ENCODE measurements at places on chromosomes 6 and 20.

DNA sequence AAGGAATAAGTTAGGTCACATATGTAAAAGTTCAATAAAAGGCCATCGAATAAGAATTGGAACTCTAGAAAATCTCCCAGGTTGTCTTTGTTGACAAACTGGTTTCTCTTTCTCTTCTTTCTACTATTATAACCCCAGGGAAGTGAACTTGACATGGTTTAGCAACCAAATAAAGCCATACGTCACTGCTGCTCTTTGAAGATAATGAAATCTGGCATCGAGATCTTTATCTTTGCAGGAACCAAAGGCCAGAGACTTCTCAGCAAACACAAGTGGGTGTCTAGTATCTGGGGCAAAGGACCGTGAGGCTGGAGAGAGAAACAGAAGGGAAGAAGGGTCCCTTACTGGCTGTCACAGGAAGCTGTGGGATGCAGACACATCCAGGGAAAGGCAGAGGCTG is 286.7 kb upstream of the CDYL start:
- no peak for DNase-seq

DNA sequence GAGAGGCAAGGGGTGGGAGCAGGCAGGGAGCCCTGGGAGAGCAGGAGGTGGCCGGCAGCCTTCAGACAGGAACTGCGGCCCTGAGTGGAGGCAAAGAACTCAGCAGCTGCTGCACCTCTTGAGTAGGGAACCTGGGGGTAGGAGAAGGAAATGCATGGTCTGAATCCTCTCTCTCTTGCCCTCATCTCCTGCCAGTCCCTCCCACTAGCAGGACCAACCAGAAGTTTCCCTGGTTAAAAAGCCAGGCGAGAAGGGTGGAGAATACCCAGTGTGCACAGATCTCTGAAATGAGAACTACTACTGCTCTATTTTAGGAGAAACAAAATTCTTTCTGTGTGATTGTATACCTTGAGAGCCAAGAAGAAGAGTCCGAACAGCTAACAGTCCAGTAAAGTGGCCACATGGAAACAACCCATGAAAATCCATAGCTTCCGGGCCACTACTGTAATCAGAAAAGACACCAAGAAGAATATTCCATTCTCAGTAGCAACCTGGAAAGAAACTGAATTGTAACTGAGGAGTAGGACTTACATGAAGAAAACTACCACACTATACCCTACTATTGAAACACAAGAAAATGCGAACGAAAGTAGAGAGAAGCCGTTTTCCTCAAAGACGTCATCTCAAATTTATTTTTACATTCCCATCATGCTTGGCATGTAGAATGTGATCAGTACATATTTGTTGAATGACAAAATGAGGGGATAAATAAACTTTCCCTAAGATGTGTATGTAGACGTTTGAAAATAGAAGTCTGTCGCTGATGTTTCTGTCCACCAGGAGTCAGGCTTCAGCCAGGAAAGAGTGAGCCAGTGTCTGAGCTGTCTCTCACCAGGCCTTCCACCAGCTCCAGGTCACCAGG is 25.6 kb downstream of the WRNIP1 start:
- DNase-seq: peak; percentile 8

DNA sequence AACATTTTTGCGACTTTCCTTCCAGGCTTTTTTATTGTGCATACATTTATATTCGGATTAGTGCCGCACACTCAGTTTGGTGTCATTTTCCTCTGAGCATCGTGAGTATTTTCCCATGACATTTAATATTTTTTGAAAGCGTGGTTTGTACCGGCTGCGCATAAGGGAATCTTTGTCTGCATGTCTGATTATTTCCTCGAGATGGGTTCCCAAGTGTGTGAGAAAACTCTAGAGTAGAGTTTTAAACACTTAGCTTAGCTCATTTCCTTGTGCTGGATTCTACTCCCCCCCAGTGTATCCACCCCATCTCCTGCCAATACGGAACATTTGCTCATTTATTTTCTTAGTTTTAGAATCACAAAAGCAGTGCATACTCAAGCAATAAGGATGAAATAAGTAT is 94.3 kb downstream of the CDC5L start:
- DNase-seq: no peak

GRCh38 chr6:33772082-33772830 is 16.7 kb downstream of the LEMD2 start:
- no peak for DNase-seq

DNA sequence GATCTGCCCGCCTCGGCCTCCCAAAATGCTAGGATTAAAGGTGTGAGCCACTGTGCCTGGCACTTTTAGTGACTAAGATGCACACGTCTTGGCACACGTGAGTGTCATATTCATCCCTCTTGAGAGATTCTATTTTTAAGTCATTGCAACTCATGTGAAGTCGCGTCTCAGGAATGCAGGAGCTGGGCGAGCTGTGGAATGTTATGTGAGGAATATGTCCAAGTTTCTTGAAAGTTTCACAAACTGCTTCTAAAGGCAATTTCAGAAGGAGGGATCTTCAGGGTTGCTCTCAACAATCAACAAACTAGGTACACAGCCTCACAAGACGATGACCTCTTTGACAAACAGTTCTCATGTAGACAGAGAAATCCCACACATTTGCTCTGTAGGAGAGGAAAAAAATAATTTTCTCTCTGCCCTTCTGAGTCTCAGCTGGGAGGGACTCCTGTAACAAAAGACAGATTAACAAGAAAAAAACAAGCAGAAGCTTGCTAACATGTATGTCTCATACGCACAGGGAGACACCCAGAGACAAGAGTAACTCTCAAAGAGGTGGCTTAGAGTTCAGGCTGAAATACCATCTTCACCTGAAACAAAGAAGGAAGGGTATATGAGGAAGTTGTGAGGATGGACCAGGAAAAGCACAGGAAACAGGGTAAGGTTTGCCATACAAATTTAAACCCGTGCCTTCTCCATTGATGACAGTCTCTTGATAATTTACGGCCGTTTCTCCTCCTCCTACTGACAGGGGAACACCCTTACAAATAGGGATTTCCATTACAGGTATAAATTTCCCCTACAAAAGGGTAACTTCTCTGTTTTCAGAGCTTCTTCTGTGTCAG is 45.3 kb upstream of the FAM50B start:
- no peak for DNase-seq

GRCh38 chr6:34425132-34425497 is 754 bp downstream of the RPS10 start:
- no peak for DNase-seq

DNA sequence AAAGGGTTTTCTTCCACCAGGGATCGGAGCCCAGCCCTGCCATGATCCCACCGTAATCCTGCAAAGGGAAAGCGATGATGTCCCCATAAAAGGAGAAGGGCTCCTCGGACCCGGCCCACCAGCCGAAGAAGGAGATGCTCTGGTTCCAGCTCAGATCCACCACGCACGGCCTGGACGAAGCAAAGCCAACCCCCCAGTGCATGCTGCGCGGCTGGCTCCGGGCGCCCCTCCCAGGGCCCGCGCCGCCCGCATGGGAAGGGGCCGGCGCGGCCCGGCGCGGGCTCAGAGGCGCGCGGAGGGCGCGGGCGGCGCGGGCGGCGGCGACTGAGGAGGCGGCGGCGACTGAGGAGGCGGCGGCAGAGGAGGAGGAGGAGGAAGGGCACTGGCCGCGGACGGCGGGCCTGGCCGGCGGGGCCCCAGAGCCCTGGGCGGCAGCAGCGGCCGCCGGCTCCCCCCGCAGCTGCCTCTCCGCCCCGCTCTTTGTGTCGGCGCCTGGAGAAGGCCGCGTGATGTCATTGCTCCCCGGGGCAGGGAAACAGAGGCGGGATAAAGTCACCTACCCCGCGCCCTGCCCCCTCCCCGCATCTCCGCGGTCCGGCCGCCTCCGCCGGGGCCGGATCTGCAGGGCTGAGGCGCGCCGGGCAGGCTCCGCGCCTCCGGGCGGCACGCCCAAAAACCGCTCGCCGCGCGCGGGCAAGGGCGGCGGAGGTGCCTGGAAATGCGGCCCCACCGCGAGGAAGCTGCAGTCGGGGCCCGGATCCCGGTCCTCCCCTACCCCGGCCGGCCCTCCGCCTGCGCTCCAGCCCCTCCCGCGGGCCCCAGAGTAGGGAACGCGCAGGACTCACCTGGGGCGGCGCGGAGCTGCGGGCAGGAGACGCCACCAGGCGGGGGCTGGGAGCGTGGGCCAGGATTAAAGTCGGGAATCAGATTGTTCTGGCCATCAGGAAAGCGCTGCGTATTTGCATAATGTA is at the start of gene FAXC:
TSS of gene FAXC (minus strand) at position 504 of the 971 bp plus-strand sequence. CDS start at position 202, 302 bp downstream.
- peak; percentile 62 for DNase-seq

GRCh38 chr6:150560004-150560883 is 39.4 kb upstream of the PLEKHG1 start:
- DNase-seq: no peak
